ENCODE measurements at places on chromosomes 2 and 18. TPM values are rescaled to one million over a fixed set of nuclear protein-coding genes. Genes with fewer than 3 reads are reported as not detected.

- no peaks in the 10 kb centered on the region for H3K36me3 ChIP-seq
- H3K4me1 ChIP-seq, result peaks cover 28% of the 10 kb centered on the region
- peaks cover 7% of the 10 kb centered on the region for H3K27me3 ChIP-seq
- no peak for DNase-seq
- H3K27ac ChIP-seq, result peak overlapping the region; percentile 78
These were observed 38.3 kb upstream of the SMAD2 start for GRCh38 chr18:47968721-47969120.

DNA sequence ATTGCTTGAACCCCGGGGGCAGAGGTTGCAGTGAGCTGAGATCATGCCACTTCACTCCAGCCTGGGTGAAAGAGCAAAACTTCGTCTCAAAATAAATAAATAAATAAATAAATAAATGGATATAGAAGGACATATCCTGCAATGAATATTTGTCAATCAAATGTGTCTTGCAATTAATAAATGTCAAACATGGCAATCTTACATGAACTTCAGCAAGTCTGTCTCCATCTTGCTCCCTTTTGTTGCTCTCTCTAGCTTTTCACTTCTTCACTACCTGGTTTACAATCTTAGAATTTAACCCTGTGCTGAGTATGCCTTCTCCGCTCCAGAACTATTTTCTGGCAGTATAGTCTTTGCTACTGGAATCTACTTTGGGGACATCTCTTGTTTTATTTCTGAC lies 3.3 kb upstream of the YES1 start:
- H3K4me3 ChIP-seq, result no peak overlapping the region
- peaks cover 18% of the 10 kb centered on the region for H3K27me3 ChIP-seq
- no peak overlapping the region for H3K27ac ChIP-seq

Gene SLC14A1
- total RNA-seq, result 0.24 TPM

Gene KCNG3
- not detected for total RNA-seq

Gene FAM168B
- 111 TPM for total RNA-seq

Data from osteocyte (in vitro differentiated cells).